ENCODE measurements at places on chromosomes 13 and 19. TPM values are rescaled to one million over a fixed set of nuclear protein-coding genes. Genes with fewer than 3 reads are reported as not detected.

DNA sequence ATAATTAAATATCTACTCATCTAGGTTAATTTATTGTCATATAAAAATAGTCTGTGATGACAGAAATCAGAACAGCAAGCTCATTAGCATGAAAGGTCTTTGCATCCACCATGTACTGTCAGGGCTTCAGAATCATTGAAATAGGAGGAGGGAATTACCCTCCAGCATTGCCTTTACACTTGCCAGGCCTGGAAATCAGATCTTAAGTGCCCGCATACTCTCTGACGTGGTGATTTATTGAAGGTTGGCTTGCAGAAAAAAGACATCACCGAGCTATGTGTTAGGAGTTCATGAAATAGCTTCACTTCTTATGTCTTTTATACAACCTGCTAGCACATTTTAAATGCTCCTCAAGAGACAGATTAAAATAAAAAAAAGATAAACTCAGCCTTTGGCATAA, 661.7 kb upstream of the SLITRK1 start:
- DNase-seq, result no peak

- no peak for DNase-seq
Observed at GRCh38 chr13:31880851-31881494, 141.6 kb downstream of the RXFP2 start.

GRCh38 chr13:89726690-89727435, 1620.6 kb upstream of the MIR17HG start:
- DNase-seq, result no peak

GRCh38 chr19:18029617-18030338, 21.8 kb downstream of the ARRDC2 start:
- no peak for DNase-seq

- no peak for DNase-seq
Observed at GRCh38 chr19:48354332-48354992, 9.3 kb downstream of the TMEM143 start.

DNA sequence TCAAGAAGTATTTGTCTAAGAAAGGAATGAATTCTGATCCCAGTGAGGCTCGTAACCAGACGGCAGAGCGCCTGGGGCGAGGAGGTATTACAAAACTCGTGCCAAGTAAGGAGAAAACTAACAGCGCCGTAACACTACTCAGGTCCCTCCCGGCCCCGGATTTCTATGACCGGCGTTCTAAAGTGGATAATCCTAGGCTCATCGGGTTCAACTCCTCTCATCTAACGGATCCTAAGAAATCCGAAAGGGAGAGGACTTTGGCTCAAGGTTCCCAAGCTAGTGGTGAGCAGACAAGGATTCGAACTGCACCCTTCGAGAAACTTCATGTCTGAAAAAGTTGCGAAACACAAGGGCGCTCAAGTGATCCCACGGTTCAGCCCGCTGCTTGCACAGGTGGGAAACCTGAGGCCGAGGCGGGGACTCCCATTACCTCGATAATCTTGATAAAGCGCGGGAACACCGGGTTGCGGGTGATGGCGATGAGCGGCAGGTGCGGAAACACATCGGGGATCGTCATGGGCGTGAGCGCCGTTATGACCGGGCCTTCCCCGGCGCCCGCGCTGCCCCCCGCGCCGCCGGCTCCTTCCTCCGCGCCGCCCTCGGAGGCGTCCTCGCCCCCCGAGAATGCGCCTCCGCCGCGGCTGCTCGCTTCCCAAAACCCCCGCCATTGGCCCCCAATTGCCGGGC, 529 bp downstream of the LONP1 start:
- no peak for DNase-seq

DNA sequence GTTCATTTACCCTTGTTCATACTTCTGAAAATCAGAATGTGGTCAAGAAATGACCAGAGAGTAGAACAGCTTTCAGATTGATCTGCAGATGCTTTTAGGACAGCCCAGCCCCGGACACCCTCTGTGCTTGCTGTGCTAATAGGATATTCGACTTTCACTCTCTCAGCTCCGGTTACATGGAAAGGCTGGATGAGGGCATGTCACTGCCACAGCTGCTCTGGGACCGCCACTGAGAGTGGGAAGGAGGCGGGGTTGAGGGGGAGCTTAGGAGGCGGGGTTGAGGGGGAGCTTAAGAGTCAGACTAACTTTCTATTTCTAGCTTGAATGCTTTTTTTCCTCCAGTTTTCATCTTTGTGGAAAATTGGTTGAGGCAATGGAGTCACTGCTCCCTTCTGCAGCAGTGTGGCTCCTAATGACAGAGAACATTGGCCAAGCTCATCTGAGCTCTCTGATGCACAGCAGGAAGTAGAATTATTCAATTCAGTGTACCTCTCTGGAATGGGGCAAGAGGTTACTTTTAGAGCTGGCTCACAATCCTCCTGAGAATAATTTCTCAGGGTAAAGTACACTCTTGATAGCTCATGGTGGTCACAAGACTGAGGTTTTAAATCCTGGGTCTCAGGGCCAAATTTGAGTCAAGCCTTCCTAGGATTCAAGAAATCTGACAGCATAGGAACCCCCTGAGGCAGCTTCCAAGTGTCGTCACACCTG, 74.6 kb upstream of the NPAS1 start:
- DNase-seq, result peak; percentile 52

DNA sequence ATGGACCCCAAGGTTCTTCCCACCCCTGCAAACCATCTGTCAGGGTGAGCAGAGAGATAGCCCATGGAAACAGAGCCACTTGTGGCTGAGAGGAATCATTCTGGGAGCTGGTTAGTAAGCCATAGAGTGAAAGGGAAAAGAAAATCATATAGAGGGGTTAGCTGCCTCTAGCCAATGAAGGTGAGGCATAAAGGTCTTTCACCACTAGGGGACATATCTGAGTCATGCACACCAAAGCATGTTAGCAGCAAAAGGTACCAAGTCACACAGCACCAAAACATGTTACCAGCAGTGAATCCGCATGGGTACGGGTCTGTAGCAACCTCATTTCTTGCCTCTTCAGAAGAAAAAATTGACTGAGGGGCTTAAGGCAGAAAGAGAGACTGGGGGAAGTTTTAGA, 76.7 kb upstream of the ZNF43 start:
- no peak for DNase-seq

DNA sequence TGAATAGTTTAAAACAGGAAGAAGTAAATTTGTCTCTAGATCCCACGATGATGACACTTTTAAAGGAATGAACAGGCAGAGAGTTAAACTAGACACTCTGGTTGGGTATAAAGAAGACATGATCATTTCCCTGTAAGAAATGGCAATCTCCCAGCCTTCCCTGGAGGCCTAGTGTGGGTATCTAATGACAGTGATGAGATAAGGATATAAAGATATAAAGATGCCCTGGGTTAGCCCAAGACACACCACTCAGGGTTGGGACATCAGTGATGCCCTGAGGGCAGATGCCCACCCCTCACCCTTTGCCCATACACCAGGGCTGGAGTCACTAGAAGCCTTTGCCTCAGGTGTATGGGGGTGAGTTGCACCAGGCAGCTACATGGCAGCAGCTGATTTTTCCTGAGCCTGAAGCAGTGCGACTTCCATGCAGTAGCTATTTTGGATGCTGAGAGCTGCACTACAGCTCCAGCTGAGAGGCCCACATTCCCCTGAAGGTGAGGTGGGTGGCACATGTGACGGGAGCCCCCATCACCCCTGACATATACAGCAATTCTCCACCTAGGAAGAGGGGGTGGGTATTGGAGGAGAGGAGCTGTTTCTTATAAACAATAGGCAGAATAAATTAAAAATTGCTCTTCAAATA, 177.5 kb downstream of the NDFIP2 start:
- no peak for DNase-seq

DNA sequence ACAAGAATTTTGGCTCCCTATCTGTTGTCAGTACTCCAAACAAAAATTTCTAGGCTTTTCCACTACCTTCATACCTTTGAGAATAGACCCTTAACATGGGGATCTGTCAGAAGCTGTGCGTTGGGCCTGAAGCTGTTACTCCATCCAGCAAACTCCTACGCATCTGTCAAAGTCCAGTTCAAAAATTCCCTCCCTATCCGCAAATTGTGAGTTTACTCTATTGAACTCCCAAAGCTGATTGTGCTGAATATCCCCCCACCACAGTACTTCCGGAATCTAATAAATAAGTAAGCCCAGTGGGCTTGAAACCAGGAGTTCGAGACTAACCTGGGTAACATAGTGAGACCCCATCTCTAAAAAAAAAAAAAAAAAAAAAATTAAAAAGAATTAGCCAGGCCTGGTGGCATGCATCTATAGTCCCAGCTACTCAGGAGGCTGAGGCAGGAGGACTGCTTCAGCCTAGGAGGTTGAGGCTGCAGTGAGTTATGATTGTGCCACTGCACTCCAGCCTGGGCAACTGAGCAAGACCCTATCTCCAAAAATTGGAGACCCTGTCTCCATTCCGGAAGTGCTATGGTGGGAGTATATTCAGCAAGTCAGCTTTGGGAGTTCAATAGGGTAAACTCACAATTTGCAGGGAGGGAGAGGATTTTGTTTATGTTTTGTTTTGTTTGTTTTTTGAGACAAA, 930 bp upstream of the FBN3 start:
- no peak for DNase-seq

GRCh38 chr13:104098421-104098820, 1032.2 kb upstream of the SLC10A2 start:
- no peak for DNase-seq

DNA sequence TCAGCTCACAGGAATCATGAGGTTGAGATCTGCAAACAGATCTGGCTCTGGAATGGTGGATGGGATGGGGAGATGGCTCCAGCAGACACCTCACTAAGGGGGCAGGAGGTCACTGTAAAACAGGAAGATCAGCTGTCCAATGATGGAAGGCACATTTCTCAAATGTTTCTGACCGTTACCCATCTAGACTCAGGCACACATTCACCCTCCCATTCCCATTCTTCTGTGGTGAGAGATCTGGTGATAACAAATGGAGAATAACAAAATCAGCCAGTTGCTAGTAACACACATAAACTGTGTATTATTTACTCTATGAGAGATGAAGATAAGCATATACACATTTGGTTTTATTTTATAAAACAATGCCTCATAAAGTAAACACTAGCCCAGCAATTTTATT, 235.9 kb downstream of the TSHZ3 start:
- DNase-seq, result no peak

DNA sequence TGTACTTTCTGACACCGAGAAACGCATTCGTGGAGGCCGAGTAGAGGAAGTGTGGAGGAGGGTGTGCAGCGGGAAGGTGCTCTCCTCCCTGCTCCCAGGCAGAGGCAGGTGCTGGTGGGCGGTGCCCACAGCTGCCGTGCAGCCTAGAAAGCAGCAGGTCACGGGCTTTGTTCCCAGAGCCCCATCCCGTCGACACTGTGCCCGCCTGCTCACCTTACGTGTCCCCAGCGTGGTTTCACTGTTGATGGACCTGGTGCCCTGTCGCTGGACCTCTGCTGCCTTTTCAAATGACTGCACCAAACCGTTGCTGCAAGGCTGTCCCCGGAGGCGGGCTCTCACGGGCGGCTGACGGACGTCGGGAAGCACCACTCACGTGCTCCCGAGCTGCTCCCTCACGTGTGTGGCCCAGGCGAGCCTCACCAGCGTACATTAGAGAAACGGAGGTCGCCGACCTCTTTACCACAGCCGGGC, 20.8 kb downstream of the PLEKHJ1 start:
- no peak for DNase-seq

DNA sequence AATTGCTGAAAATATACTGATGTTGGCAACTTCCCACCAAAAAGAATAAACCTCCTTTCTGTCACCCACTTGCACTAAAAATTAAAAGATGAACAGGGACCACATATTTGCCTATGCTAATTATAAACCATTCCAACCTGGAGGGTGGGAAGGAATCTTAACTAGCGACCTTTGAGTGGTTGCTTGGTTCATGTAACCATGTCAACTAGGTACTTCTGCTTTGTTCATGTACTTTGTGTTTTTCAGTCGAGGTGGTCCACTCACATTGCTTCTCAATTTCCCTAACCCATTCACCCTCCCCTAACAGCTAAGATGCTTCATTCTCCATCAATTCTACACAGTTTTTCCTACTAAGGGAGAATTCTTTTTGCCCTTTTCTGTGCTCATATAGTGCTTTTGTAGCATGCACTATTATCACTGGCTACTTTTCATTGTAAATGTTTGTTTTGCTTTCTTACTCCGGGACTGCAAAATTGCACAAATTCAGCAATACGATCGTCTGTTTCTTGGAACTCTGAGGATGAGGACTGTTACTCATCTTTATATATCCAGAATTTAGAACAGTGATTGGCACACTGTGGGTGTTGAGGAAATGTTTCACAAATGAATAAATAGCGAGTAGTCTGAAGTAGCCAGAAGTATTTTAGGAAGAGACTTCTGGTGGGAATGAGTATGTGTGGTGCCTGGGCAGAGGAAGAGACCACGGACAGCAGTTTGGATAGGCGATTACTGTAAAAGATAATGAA, 187.5 kb downstream of the GPC6 start:
- DNase-seq, result no peak

- DNase-seq, result no peak
Observed at GRCh38 chr19:39858541-39858940, 12.4 kb upstream of the FBL start.

DNA sequence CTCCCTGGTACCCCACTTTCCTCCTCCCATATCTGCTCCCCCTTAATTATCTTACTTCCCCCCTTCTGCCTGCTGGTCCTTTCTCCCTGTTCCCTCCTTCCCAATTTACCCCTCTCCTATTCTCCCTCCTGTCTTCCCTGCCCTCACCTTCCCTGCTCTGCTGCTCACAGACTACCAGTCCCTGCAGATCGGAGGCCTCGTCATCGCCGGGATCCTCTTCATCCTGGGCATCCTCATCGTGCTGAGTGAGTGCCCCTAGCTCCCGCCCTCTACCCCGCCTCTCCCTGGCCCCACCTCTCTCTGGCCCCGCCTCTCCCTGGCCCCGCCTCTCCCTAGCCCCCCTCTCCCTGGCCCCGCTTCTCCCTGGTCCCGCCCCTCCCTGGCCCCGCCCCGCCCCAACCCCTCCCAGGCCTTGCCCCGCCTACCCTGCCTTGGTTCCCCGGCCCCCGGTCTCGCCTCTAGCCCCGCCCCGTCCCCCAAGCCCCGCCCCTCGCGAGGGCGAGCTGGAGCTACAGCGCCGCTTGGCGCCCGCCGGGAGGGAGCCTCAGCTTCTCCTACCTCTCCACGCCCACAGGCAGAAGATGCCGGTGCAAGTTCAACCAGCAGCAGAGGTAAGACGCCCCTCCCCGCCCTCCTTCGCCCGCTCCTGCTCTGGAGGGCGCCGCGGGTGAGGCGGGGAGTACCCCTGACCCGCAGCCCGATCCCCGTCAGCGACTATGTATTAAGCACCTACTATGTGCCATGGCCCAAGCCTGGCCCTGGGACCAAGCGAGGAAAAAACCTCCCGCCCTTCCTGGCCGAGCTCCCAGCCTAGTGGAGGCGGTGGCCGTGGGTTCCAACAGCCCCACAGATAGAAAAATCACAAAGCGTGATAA, 1.9 kb upstream of the FXYD7 start:
- DNase-seq, result peak; percentile 98

- no peak for DNase-seq
Observed at GRCh38 chr13:34412295-34412694, 529.8 kb upstream of the NBEA start.

Gene CDX2
- polyA plus RNA-seq, result not detected

Gene TNNT1
- polyA plus RNA-seq, result 69.6 TPM

Gene BLOC1S3
- polyA plus RNA-seq, result 6.1 TPM

Gene ZNF763
- 0.39 TPM for polyA plus RNA-seq

Gene RGCC
- polyA plus RNA-seq, result 0.17 TPM

Gene TMEM38A
- 11.2 TPM for polyA plus RNA-seq

Gene MBD3L3
- not detected for polyA plus RNA-seq

Gene ZNF554
- polyA plus RNA-seq, result 1.9 TPM

Gene ACTMAP
- polyA plus RNA-seq, result 30.3 TPM
